ENCODE measurements at places on chromosomes 6 and 20. TPM values are rescaled to one million over a fixed set of nuclear protein-coding genes. Genes with fewer than 3 reads are reported as not detected.

DNA sequence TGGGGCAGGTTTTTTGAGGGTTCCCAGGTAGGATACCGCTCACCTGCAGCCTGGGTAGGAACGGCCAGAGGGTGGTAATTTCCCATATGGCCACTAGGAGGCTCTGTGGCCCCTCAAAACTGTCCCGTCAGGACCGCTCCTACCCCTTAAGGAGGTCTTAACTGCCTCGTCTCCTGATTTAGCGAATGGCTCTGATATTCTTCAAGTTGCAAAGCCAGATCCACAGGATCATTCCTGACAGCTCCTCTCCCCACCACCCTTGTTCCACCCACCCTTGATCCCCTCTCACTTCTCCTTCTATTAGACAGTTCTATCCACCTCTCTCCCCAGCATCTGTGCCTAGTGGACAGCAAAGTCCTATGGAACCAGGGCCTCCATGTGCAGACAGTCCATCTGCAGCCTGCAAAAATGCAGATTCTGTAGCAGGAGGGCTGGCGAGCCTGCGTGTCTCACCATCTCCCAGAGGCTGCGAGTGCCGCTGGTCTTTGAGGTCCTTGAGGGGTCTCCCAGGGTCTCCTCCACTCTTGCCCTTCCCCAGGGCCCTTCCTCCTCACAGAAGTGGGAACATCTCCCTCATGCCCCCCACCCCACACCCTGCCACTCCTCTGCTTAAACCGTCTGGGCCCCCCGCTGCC, 34.3 kb upstream of the ZBP1 start:
- peak; percentile 34 for DNase-seq

DNA sequence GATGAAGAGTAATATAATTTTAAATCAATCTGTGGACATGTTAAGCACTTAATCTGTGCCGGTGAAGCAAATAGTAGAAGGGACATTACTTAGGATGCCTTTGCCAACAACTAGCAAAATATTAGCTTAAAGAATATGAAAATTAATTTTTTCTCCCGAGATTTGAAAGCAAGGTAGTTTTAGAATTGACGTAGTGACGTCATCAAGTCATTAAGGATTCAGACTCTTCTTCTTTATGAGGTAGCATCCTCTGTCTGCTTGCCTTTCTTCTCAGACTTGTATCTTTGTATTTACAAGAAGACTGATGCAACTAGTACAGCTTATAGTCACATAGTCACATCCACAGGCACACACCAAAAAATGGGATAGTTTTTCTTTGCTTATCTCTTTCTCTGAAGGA, 374.4 kb downstream of the MMUT start:
- no peak for DNase-seq

DNA sequence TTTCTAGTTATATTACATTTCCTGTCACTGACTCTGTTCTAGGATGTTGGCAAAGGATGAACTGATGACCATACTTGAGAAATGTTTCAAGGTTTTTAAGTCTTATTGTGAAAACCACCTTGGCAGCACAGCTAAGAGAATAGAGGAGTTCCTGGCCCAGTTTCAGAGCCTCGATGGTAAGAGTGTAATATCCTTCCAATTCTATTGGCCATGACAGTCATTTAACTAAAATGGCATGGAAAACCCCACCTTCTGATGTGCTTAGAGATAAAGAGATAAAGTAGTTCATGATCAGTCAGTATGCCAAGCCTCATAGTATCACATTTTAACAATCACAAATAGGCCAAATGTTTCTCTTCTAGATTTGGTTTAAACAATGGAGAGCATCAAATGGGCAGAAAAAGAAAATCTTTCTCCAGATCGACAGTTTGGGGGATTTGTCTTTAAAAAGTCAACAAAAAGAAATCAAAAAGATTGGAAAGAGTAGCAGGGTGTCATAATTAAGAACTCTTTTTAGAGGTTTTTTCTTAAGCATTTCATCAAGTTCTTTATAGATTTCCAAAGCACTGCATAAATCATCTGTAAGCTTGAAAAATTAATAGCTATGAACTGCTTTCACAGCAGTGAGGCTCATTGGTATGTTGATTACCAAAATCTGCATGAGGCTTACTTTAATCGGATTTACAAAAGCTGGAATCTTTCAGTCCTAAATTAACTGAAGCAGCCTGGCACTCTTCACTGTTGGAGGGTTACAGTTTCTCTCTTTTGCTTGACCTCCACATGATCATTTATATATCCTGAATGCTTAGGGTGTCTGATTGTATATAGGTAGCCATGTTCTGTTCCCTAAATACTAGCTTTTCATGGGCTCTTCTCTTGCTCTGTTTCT, 48.7 kb downstream of the AKIRIN2 start:
- DNase-seq, result no peak

SLC32A1 gene
- total RNA-seq, result not detected

GPR31 gene
- total RNA-seq, result not detected

OR14J1 gene
- total RNA-seq, result not detected

DNA sequence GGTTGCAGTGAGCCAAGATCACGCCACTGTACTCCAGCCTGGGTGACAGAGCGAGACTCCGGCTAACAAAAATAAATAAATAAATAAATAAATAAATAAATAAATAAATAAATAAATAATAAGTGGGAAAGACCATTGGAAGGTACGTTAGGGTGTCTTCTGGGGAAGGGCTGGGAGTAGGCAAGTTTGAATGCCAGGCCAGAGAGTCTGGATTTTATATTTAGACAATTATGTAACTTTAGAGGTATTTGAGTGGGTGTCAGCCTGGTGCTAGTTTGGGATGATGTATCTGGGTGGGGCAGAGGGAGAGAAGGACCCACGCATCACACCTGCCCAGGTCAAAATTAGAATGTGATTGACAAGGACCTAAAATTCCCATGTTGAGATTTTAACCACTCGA, 108.5 kb upstream of the PRND start:
- no peak for DNase-seq

BEND6 gene
- 18.9 TPM for total RNA-seq

GRCh38 chr6:127459231-127459641, at the start of gene KIAA0408:
KIAA0408 (minus strand) TSS chr6:127459389; CDS start chr6:127453981, 5,408 bp downstream.
- peak; percentile 54 for DNase-seq

DNA sequence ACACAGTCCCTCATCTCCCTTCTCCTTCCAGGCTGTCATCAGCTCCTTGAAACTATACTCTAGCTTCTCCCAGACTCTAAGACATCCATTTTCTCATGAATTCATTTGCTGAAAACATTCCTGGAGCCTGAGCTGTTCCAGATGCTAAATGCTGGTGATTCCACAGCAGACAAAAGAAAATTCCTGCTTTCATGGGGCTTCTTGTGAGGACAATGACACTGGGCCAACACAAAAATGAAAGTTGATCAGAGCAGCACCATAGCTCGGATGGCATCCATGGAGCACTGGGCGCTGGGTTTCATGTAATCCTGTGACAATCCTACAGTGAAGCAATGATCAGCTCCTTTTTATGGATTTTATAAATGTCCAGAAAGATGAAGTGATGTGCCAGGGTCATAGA, 47.4 kb upstream of the STX16 start:
- DNase-seq, result no peak

NKAIN4 gene
- total RNA-seq, result not detected

DNA sequence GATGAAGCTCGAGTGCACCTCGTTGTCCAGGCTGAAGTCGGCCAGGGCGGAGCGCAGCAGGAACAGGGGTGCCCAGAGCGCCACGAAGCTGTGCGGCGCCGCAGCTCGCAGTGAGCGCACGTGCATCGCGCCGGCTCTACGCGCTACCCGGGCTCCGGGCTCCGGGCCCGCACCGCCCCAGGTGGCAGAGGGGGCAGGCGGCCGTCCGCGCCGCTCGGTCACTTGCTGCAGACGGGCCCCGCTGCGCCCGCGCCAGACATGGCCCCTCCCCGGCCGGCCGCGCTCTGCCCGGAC, 497 bp downstream of the BMP7 start:
- no peak for DNase-seq

DNA sequence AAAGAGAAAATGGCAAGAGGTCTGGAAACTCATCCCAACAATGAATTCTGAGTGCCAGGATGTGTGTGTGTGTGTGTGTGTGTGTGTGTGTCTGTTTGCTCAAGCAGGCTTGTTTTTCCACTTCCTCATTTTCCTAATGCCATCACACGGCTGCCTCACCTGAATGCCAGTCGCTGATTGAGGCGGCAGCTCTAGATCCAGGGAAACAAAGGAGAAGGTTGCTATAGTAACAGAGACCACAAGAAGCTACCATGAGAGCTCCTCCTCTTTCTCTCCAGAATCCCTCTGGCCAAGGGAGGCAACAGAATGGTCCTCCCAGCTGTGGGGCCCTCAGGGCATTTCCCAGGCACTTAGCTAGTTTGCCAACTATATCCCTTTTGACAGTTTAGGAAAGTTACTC, 241.1 kb upstream of the TSHZ2 start:
- no peak for DNase-seq

GRCh38 chr20:31760519-31761240, 21.6 kb downstream of the TPX2 start:
- no peak for DNase-seq

- no peak for DNase-seq
These were observed 39.6 kb upstream of the PDE10A start for GRCh38 chr6:165702669-165703068.

DNA sequence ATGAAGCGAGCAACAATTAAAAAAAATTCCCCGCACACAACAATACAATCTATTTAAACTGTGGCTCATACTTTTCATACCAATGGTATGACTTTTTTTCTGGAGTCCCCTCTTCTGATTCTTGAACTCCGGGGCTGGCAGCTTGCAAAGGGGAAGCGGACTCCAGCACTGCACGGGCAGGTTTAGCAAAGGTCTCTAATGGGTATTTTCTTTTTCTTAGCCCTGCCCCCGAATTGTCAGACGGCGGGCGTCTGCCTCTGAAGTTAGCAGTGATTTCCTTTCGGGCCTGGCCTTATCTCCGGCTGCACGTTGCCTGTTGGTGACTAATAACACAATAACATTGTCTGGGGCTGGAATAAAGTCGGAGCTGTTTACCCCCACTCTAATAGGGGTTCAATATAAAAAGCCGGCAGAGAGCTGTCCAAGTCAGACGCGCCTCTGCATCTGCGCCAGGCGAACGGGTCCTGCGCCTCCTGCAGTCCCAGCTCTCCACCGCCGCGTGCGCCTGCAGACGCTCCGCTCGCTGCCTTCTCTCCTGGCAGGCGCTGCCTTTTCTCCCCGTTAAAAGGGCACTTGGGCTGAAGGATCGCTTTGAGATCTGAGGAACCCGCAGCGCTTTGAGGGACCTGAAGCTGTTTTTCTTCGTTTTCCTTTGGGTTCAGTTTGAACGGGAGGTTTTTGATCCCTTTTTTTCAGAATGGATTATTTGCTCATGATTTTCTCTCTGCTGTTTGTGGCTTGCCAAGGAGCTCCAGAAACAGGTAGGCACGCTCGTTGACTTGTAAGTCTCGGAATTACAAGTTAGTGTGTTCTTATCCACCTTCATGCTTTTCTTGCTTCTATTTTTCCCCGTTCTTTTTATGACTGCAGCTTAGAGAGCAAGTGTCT, at the start of gene EDN1:
EDN1 (plus strand) TSS at position 429 of the 888 bp plus-strand sequence; CDS start at position 698, 269 bp downstream.
- peak; percentile 79 for DNase-seq

GRCh38 chr6:170152124-170152926, 138.6 kb downstream of the DLL1 start:
- no peak for DNase-seq

GGT7 gene
- total RNA-seq, result 0.99 TPM

GSTA2 gene
- 0.37 TPM for total RNA-seq

DNA sequence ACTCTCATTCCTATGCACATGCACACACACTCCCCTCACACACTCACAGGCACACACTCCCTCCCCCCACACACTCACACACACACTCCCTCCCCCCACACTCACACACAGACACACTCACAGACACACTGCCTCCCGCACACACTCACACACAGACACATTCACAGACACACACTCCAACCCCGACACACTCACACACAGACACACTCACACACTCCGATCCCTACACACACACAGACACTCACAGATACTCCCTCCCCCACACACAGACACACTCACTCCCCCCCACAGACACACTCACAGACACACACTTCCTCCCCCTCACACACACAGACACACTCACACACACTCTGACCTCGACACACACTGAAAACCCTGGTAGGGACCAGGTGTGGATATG, 176.2 kb downstream of the TFAP2C start:
- DNase-seq, result no peak

KIF25 gene
- 0.51 TPM for total RNA-seq

CNR1 gene
- total RNA-seq, result 0.87 TPM

THBS2 gene
- 0.19 TPM for total RNA-seq

- no peak for DNase-seq
These were observed 132.1 kb downstream of the CEBPB start for GRCh38 chr20:50322703-50323131.

GRCh38 chr20:10519361-10520046, 84.4 kb downstream of the SLX4IP start:
- DNase-seq, result peak; percentile 55

GRCh38 chr6:156009656-156010055, 554.0 kb upstream of the NOX3 start:
- no peak for DNase-seq

- DNase-seq, result no peak
These were observed 148.8 kb upstream of the SOX4 start for GRCh38 chr6:21444711-21445260.

All from H4 (cell line).